ENCODE measurements at places on chromosomes 5 and 9. TPM values are rescaled to one million over a fixed set of nuclear protein-coding genes. Genes with fewer than 3 reads are reported as not detected.
A peak's percentile ranks its signal among the peaks of the same experiment; 100 is the strongest.

GRCh38 chr5:109005297-109006009 lies 257.8 kb downstream of the FER start:
- no peak for DNase-seq

Gene TCOF1
- 18.7 TPM for total RNA-seq

Gene AMBP
- total RNA-seq, result not detected

Gene IFNB1
- total RNA-seq, result not detected

GRCh38 chr5:172795318-172795977 lies 24.5 kb upstream of the DUSP1 start:
- peak; percentile 99 for DNase-seq

Gene LCN6
- 34.7 TPM for total RNA-seq

- DNase-seq, result no peak
Observed at GRCh38 chr5:139814191-139814601, 18.6 kb downstream of the PSD2 start.

- no peak for DNase-seq
Observed at GRCh38 chr9:82363682-82364081, 375.1 kb downstream of the SPATA31D1 start.

Gene KIF4B
- total RNA-seq, result not detected

Gene RIMOC1
- 22.2 TPM for total RNA-seq

GRCh38 chr9:112012026-112012902 lies 115.7 kb downstream of the UGCG start:
- peak; percentile 67 for DNase-seq

Gene CCL27
- total RNA-seq, result not detected

GRCh38 chr9:7300484-7300883 lies 499.1 kb downstream of the DMAC1 start:
- DNase-seq, result no peak

Gene STPG3
- total RNA-seq, result not detected

DNA sequence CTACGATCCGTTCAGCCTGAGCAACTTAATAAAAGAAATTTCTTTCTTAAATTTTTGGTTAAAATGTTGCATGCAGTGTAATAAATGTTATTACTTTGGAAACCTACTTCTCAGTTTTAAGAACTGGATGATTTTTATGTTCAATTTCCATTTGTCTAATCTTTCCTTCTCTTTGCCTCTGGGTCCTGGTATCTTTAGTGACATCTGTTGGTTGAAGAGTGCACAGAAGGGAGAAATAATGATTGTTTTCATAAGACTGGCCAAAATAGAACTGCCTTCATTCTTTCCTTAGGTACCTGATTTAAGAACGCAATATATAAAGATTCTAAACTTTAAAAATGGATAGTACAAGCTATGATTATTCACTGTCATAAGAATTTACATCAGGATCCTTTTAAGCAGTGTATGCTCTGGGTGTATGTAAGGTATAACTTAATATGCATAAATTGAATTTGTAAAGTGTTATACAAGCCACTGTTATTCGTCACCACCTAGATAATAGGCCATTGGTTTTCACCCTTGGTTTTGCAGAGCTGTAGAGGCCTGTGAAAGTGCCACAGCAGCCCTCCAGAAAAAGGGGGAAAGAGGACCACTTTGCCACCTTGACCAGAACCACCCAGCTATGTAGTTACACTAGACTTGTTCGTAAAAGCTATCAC lies 82.8 kb upstream of the TLX3 start:
- no peak for DNase-seq

DNA sequence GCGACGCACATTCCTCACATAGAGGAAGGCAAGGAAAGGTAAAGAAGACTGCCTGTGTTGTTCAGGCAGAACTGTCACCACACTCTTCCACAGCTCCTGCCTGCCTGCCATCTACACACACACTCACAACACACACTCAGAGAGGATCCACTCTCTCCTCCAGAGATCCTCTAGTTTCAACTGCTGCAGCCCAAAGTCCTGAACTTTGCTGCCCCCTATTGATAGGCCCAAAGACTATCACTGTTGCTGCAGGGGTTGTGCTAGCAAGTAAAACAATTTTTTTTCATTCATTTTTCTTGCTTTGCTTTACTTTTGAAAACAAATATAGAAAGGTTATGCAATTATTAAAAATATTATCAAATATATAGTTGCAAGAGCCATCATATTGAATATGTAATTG lies 5.9 kb upstream of the CFAP90 start:
- DNase-seq, result no peak

Gene PCDHGA6
- total RNA-seq, result 16.6 TPM

DNA sequence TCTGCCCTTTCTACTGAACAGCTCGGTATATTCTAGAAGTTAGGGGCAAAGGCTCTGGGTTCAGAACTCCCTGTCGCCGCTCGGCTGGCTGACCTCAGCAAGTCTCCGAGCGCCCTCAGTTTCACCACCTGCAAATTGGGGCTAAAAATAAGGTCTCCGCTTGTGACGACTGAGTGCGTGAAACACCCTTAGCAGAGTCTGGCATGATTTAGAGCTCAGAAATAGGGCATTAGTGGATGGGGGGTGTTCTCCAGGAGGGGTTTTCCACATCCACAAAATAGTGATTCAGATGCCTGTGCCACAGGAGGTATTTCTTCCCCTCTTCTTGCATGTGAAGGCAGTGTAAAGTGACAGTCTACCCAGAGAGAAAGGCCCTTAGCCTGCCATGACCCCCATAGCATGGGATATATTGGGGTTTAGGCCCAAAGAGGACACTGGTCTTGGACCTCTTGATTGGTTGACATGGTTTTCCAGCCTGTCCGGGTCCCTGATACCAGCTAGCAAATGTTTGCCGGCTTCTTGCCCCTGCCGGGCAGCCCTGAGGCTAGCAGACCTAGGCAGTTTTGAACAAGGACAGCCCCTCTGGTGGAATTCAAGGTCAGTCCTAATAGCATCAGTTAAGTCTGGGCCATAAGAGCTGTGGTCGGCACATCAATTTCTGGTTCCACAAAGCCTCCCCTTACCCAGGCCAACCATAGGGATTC lies 1.4 kb downstream of the ERGIC1 start:
- no peak for DNase-seq

DNA sequence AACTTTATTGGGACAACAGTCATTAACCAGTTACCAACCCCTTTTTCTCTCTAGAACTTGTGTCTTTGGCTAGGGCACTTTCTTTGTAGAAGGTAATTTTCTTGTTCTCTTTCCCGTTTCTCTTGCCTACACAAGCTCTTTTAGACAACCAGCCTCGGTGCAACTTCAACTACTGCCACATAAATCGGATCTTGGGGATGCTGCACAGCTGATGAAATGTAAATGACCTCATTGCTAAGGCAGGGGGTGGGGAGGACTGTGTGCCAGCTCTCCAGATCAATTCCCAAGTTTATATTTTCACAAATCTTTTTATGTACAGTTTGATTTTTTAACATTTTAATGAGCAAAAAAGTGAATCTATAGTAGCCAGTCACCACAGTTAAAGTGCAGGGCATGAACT lies 157.6 kb downstream of the DENND1A start:
- no peak for DNase-seq

DNA sequence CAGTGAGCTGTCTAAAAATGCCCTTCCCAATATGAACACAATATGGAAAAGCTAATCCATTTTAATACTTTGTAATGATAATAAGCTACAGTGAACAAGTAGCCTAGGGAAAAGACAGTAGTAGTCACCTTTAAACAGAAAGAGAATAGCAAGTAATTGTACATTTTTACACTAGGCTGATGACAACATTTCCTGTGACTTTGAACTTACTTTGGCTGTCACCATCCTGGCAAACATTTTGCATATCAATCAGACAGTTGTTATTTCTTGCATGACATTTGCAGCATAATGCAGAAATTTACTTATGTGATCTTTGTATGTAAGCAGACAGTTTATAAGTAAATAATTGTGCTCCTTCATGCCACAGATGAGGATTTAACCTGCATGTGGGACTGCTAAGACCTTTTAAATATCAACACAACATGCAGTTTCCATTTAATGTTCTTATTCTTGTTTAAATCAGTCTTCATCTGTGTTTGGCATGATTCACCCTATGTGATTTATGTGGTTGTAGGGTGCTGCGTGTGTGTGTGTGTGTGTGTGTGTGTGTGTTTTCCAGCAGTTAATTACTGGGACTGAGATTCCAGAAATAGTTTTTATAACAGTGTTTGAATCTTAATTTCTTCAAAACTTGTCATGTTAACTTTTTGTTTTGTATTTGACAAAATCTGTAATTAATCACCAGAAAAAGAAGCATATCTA lies 997.1 kb upstream of the ARRDC3 start:
- DNase-seq, result no peak

- no peak for DNase-seq
Observed at GRCh38 chr9:6305954-6306563, 22.1 kb upstream of the TPD52L3 start.

GRCh38 chr5:34676416-34676815 lies 20.3 kb downstream of the RAI14 start:
- no peak for DNase-seq

DNA sequence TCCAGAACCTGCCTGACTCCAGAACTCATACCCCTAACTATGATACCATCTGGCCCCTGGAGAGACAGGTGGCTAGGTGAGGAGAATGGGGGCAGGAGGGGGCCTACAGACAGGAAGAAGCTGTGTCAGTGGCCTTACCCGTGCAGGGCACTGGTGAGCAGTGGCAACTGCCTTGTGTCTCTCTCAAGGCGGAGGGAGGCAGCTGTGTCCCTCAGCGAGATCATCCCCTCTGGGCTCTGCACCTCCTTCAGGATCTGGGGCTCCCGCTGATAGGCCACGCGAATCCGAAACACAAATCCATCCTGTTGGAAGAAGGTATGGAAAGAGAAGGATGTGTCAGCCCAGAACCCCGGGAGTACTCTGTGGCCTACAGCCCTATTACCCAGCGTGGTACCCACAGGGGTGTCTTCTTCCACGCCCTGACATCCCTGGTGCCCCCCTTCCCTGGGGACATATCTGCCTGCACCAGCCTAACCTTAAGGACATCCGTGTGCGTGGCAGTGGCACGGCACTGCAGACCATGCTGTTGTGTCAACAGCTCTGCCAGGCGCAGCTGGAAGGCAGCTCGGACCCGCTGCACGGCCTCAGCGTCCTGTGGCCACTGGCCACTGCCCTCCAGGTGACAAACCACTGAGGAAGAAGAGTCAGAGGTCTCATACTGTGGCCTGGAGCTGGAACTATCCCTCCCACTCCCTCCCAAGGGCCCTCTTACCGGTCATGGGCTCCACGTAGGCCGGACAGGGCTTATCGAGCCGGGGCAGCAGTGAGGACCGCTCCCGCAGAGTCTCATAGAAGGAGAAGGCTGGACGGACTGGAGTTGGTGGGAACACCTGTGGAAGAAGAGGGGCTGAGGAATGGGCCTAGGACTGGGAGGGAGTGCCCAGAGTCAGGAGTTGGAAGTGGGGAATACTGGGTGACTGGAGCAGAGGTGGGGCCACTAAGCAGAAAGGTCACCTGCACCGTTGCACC lies 7.8 kb downstream of the NOL6 start:
- DNase-seq, result no peak

DNA sequence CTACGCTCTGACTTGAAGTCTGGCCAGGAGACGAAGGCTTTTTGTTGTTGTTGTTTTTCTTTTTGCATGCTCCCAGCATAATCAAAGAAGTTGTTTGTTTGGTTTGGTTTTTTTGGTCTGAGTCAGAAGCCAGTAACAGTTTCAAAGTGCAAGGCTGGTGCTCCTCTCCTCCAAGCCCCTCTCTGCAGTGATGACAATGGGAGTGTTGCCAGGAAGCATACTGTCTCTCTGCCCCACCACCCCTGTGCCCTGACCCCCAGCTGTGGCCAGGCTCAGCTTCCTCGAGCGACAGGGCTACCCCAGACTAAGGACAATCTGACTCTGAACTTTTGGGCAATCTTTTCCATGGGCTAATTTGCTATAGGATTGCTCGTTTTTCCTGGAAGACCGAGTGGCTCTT lies 173.8 kb upstream of the PITX1 start:
- DNase-seq, result no peak

DNA sequence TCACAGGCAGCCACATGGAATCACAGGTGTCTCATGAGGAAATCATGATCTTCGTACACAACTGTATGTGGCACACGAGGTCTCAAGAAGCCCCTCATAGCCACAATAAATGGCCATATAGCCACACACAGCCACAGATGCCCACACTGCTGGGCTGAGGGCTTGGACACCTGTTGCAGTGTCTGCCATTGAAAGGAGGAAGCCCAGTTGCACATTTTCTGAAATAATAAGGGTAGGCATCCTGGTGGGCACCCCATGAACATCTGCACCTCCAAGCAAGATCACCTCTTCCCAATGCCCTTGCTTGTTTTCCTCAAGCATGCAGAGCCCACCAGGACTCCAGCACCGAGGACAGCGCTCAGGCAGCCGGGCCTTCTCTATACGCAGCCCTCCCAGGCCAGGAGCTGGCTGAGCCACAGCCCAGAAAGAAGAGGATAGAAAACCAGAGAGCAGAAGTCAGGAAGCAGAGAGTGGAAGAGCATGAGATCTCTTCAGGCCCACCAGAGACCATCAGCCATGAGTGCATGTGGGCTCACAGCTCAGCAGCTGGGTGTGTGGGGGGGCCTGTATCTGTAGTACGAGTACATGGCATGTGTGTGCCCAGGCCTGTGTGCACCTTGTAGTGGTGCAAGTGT lies 1.0 kb upstream of the ACSL6 start:
- no peak for DNase-seq

Gene OTULINL
- total RNA-seq, result 16.1 TPM

DNA sequence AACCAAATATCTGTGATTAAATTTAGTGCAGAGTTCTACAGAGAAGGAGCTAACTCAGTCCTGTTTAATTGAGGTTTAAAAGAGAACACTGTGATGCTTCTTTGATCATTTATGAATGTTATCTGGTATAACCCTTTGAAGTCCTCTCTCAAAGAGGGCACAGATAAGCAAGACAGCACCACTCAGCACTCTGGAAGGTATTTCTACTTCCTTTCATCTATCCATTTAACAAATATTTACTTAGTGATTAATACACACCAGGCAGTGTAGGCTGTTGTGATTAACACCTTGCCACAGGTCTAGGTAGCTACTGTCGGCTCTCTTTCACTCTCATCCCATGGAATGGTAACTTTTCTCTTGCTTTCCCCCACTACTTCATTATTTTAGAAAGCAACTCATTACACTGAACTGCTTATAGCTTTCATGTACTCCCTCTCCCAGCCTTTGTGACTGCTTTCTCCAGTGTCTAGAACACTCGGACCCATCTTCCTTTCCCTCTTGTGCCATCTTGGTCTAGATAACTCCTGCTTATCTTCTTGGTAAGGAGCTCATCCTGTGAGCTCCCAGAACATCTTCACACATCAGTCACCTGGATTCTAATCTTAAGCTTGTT lies 54.7 kb downstream of the GLDC start:
- no peak for DNase-seq

Gene FIBCD1
- not detected for total RNA-seq

- no peak for DNase-seq
Observed at GRCh38 chr5:77839691-77840090, 63.6 kb upstream of the TBCA start.

GRCh38 chr9:134495881-134496412 lies 145.7 kb upstream of the COL5A1 start:
- DNase-seq, result no peak

- DNase-seq, result no peak
Observed at GRCh38 chr9:109450346-109450745, 47.8 kb downstream of the PTPN3 start.

Gene COL23A1
- not detected for total RNA-seq

Gene OLFM1
- total RNA-seq, result 10.8 TPM

DNA sequence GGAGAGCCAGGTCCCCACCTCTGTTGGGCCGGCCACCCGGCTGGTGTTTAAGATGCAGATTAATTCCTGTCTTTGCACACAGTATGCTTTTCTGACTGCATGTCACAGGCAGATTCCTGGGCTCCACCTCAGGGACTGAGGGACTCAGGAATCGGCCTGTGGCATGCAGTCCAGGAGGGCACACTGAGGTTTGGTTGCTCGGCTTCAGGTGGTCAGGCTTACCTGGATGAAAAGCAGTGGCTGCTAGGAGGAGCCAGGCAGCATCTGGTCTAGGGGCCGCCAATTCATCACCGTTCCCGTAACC lies 1.1 kb downstream of the WDR5 start:
- DNase-seq, result no peak

Gene WNT8A
- not detected for total RNA-seq

Data from uterus (tissue), 4 donors.